Adrenal gland (tissue), 19 donors: ENCODE measurements at places on chromosomes 6 and 20. TPM values are rescaled to one million over a fixed set of nuclear protein-coding genes. Genes with fewer than 3 reads are reported as not detected.

Gene LRRC73
- total RNA-seq, result 8.2 TPM

Gene STX11
- total RNA-seq, result 22.2 TPM

GRCh38 chr20:23048283-23049200 lies 930 bp downstream of the THBD start:
- H3K4me1 ChIP-seq, result peaks cover 24% of the 10 kb centered on the region
- H3K27ac ChIP-seq, result peak overlapping the region; percentile 77
- H3K27me3 ChIP-seq, result peaks cover 17% of the 10 kb centered on the region
- no peaks in the 10 kb centered on the region for H3K36me3 ChIP-seq
- peak; percentile 45 for DNase-seq
- H3K4me3 ChIP-seq, result peak overlapping the region; percentile 56

DNA sequence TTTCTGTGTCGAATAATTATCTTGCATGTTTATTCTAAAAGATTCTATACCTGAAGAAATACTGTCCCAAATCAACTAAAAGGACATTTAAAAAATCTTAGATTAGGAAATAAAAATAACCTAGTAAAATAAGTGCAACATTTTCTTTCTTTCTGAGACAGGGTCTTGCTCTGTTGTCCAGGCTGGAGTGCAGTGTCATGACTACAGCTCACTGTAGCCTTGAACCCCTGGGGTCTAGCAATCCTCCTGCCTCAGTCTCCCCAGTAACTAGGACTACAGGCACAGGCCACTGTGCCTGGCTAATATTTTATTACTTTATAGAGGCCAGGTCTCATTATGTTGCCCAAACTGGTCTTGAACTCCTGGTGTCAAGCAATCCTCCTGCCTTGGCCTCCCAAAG lies 48.7 kb downstream of the RARS2 start:
- H3K4me3 ChIP-seq, result no peak overlapping the region
- no peaks in the 10 kb centered on the region for H3K27me3 ChIP-seq
- no peaks in the 10 kb centered on the region for H3K4me1 ChIP-seq
- peak overlapping the region; percentile 57 for H3K27ac ChIP-seq

DNA sequence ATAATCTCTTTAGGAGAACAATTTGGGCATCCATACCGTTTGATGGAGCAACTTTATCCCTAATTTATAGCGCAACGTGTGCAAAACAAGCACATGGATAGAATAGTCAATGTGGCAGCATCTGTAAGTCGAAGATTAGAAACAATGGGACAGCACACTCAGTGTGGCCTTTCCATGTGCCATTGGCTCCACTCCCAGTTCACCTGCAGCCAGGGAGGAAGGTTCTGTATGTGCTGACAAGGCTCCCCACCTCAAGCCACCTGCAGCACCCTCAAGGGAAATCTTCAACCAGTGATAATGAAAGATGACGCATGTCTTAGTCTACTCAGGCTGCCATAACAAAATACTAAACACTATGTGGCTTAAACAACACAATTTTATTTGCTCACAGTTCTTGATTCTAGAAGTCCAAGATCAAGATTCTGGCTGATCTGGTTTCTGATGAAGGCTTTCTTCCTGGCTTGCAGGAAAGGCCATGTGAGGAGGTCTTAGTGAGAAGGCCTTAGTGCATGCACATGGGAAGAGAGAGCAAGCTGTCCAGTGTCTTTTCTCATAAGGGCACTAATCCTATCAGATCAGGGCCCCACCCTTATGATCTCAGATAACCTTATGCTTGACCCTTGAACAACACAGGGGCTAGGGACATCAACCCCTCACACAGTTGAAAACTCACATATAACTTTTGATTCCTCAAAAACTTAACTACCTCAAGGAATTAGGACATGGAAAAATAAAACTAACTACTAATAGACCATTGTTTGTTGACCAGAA lies 34.9 kb upstream of the SHLD1 start:
- H3K27me3 ChIP-seq, result no peaks in the 10 kb centered on the region
- no peak overlapping the region for H3K4me3 ChIP-seq
- no peak overlapping the region for H3K27ac ChIP-seq

DNA sequence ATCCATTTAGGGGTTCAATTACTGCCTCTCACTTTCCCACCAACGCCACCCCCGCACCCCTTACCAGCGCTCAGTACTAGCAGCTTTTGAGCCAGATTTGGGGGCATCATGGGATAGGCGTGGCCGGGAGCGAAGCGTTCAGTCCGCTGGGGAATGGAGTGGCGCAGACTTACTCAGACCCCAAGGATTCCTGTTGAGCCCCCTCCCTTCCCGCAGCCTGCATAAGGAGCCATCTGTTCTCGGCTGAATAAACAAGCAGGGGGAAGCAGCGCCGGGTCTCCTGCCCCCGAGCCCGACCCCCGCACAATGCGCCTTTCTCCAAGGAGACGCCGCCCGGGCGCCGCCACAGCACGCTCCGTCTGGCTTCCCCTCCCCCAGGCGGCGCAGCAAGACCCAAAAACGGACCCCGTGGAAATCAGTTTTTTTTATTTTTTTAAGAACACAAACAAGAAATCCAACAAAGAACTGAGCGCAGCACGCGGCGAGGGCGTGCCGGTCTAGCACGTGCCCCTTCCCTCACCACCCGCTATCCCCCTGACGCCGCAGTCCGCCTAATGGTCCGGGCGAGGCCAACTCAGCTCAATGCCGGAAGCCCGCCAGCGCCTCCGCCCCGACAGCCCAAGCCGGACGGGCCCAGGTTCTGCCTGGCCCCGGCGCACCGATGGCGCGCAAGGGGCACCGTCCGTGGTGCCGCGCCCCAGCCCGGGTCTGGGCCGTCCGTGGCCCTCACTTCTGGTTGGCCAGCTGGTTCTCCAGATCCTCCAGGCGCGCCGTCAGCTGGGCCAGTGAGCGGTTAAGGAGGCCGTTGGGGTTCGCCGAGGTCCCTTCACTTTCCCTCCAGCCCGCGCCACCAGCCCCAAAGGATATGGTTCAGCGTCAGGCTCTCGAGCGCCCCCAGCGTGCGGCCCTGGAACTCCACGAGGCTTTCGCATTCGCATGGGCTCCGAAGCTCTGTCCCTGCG lies 13.3 kb upstream of the RBPJL start:
- H3K27ac ChIP-seq, result peak overlapping the region; percentile 31
- H3K27me3 ChIP-seq, result peaks cover 11% of the 10 kb centered on the region
- H3K4me1 ChIP-seq, result peaks cover 9% of the 10 kb centered on the region
- H3K4me3 ChIP-seq, result peak overlapping the region; percentile 30

Gene FOXF2
- 0.06 TPM for total RNA-seq

Gene SIM1
- total RNA-seq, result not detected

- peaks cover 25% of the 10 kb centered on the region for H3K27me3 ChIP-seq
- no peak for DNase-seq
- H3K4me1 ChIP-seq, result no peaks in the 10 kb centered on the region
- H3K4me3 ChIP-seq, result no peak overlapping the region
- H3K27ac ChIP-seq, result no peak overlapping the region
These were observed 2.8 kb downstream of the SPO11 start for GRCh38 chr20:57332105-57333089.

Gene ABT1
- total RNA-seq, result 11.4 TPM

DNA sequence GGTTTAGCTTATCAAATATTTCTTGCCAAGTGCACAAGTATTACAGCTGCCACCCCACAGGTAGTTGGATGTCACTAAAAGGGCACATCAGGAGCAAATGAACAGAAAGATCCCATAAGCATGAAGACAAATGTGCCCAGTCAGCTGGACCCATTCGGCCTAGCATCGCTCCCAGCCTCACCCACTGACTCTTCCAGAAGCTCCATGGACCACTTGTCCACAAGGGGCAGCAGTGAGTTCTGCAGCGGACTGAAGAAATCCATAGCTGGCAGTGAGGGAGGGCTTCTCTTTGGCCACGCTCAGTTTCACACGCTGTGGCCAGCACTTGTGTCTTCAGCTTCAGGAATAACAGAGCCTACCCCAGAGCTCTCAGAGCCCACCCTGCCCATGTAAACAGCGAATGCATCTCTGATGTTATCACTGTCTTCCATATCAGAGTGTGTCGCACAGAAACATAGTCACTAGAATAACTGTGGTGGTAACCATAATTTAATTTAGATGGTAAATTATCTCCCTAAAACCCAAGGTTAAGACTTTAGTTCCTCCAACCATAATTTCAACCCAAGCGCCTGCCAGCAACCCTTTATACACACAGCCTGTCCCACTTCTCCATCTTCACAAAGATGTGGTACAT lies 15.8 kb downstream of the CGA start:
- no peak overlapping the region for H3K4me3 ChIP-seq
- DNase-seq, result peak; percentile 80
- H3K27ac ChIP-seq, result no peak overlapping the region
- peaks cover 5% of the 10 kb centered on the region for H3K27me3 ChIP-seq
- H3K36me3 ChIP-seq, result no peaks in the 10 kb centered on the region

DNA sequence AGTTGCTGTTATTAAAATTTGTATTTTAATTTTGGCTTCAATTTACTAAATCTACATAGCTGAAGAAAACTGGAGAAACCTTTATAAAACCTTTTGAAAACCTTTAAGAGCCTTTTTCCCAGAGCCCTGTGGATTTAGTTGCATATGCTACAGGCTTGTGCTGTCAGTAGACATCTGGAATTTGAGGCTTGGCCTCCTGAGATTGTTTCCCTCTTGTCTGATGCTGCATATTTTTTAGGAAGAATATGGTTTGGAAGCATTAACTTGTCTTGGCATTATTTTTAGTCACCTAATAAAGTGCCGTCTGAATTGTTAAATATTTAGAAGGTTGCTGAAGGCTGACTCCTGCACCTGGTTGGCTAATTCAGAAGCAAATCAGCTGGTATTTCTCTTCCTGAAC lies 369.4 kb downstream of the UTRN start:
- no peak for DNase-seq
- H3K4me3 ChIP-seq, result no peak overlapping the region
- no peaks in the 10 kb centered on the region for H3K27me3 ChIP-seq
- no peaks in the 10 kb centered on the region for H3K4me1 ChIP-seq

Gene ULBP1
- total RNA-seq, result not detected
